ENCODE measurements at places on chromosomes 4 and X.

DNA sequence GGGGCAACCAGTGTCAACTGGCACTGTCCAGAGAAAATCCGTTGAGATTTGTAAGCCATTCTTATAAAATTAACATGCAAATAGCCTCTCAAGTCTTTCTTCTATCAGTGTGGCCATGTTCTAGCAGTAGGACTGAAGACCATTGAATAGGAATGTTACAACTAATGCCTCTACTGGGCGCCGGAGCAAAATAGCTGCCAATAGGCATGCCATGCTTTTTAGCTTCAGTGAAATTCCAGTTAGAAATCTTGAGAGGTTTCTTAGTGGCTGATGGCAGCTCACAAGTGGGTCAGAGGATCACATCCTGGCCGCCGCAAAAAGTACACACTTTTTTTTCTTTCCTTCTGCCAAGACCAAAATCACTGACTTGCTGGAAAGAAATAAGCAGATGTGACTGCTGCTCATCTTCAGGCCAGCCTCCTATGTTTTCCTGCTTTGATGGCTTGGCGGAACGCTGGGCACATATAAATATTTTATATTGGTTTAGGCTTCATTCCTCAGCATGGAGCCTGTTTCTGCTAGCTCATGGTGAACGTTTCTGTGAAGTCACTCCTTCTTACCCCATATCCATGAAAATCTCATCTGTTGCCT lies 293.1 kb downstream of the TENM3 start:
- DNase-seq = no peak

- no peak for DNase-seq
These were observed 3.4 kb downstream of the HEPH start for GRCh38 chrX:66167431-66167830.

DNA sequence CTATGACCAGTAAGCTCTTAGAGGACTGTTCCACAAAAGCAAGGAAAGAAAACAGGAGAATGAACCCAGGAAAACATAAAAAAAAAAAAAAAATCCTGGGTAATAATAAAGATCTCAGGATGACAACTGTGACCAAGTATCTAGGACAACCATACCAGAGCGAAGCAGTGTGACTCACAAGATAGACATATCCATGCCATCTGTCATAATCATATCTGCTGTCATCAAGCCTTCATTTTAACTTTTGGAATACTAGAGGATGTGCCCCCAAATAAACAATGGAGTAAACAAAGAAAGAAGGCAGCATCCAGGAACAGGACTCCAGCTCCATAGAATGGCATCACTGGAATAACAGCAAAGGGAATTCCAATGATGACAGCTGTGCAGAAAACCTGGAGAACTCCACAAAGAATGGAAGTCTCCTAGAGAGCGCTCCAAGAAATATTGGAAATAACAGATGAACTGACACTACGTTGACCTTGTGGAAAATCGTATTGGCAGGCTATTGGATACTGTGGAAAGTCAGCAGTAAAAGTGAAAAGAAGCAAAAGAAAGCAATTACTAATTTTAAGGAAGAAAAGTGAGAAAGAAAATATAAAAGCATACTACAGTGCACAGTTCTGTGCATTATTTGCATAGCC lies 35.3 kb downstream of the HPGDS start:
- no peak for DNase-seq

GRCh38 chr4:109648997-109649575 lies 54.2 kb downstream of the CASP6 start:
- no peak for DNase-seq

DNA sequence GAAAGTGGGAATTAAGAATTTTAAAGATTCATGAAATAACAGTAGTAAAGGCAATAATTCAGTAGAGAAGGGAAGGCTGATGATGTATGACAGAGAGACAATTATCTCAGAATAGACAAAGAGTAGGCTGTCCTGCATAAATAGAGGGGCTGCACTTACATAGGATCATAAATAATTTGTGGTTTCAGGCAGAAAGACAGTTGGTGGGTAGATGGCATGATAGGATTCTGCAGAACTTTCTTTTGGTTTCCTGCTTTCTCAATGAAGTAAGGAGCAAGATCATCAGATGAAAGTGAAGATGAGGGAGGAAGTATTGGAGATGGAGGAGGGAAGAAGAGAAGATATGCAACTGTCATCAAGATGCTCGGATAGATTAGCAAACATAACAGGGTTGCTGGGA lies 604.9 kb upstream of the ZFP42 start:
- DNase-seq = no peak
